ENCODE measurements at places on chromosomes 6 and 20. TPM values are rescaled to one million over a fixed set of nuclear protein-coding genes. Genes with fewer than 3 reads are reported as not detected.

DNA sequence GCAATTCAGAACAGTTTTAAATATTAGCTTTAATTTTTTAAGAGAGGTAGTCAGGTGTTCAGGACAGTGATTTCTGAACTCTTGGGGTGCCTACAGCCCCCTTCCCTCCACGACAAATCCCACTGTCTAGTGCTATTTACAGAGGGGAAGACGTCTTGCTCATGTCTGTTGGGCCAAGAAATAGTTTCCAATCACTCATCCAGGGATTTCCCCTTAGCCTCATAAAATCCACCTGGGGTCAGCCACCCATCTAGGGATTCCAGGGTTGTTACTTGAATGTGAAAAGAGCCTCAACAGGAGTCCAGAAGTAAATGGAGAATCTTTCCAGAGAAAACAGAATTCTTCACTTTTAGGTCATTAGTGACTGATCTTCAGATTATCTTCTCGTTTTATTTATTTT lies 37.0 kb downstream of the BICRAL start:
- no peaks in the 10 kb centered on the region for H3K4me1 ChIP-seq
- no peak for DNase-seq
- H3K27ac ChIP-seq, result no peak overlapping the region
- H3K4me3 ChIP-seq, result no peak overlapping the region

- peak overlapping the region; percentile 64 for H3K4me3 ChIP-seq
- H3K4me1 ChIP-seq, result peaks cover 52% of the 10 kb centered on the region
- H3K36me3 ChIP-seq, result 0 out of 2 replicates have a peak, but pooled peaks cover 4% of the 10 kb centered on the region
- H3K27ac ChIP-seq, result peak overlapping the region; percentile 91
- no peaks in the 10 kb centered on the region for H3K27me3 ChIP-seq
- DNase-seq, result peak; percentile 24
Measured at GRCh38 chr6:116059713-116060571, 749 bp downstream of the FRK start.

GRCh38 chr6:157675831-157676230 lies 147.2 kb upstream of the SNX9 start:
- H3K4me1 ChIP-seq, result no peaks in the 10 kb centered on the region
- no peak overlapping the region for H3K4me3 ChIP-seq
- no peaks in the 10 kb centered on the region for H3K27me3 ChIP-seq
- H3K36me3 ChIP-seq, result no peaks in the 10 kb centered on the region

The RFX6 gene
- total RNA-seq, result not detected

Data from PC-9 (cell line).